ENCODE measurements at places on chromosomes 4 and X.

DNA sequence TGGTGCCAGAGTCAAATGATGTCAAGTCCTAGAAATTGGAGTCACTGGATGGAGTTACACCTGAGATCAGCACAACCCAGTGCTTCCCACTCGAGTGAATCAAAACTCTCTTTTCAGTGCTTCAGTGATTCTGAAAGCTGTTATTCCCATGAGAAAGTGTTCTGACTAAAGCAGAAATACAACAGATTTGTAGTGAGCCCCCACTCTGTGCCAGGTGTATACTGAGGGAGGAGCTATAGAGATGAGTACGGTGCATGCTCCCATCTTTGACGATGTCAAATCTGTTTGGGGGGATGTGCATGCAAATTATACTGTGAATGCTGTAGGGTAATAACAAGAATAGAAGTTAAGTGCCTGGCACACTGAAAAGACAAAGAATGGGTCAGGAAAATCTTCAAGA lies 330.2 kb downstream of the HS3ST1 start:
- DNase-seq: no peak

- no peak for DNase-seq
These were observed 223.6 kb downstream of the RBMX2 start for GRCh38 chrX:130625386-130625785.

DNA sequence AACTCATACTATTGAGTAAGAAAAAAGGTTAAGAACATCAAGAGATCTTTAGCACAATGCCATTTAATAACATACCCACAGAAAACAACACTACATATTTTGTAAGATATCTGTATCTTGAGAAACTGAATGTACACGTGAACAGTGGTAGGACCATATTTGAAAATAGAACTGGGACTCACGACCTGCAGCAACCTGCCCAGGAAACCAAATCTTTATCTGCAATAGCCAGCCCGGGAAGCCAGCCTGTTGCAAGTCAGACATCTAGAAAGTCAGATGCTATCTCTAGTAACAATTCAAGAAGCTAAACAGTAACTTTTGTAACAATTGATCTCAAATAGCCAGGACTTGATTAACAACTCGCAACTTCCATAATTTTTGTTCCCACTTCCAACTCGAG lies 52.6 kb upstream of the SOD3 start:
- DNase-seq: no peak

- no peak for DNase-seq
These were observed 6.3 kb downstream of the ABLIM2 start for GRCh38 chr4:8152090-8152864.

GRCh38 chr4:165944900-165945299 lies 71.9 kb downstream of the TLL1 start:
- DNase-seq: no peak

DNA sequence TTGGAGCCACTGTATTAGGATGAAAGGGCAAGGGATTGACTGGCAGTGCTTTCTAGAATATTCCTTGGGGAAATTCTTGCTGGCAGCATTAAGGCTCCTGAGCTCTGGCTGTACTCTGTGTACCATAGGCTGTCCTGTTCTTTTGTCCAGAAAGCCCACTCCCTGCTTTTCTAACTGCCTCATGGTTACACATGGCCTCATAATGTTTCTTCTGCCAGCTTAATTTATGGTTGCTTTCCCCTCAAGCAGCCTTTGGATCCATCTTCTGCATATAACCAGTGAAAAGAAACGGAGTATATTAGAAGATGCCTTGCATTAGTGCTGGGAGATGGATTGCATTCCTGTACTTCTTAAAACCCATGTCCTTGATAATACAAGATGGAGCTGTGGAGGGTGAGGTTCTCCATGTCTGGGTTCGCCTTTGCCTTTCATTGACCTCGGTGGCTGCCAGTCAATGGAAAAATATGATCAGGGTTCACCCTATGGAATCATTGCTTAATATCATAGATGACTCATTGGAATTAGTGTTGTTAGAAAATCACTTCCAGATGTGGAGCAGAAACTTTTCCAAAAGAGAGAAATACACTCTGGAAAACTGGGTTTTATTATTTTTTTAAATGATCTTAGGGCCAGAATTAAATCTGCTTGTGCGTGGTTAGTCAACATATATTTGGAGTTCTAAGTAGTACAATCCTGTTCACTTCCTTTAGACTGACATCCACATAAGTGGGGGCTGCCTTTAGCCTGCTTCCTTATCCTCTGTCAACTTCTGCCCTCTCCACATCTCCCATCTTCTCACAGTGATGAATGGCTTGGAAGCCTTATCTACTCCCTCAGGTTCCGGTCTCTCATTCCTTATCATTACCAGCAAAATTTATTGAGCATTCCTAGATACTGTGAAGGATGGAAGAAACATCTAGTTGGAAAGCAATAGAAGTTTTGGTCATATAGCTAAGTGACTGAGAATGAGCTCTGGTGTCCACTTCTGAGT lies 24.9 kb downstream of the DOCK11 start:
- no peak for DNase-seq

DNA sequence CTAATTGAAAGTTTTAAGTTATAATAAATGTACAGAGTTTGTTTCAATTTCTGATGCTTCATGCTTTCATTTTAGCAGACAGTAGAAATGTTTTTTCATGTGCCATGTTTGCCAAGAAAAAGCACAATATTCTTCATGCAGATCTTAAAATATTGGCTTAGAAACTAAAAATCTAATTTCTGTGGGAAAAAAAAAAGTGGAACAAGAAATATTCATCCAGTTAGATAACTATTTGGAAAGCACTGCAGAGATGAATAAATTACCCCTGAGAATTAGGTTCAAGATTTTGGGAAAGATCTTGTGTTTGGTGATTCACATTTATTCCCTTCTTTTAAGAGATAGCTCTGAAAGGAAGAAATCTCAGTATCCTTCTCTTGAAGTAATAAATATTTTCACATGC lies 912.5 kb downstream of the C4orf33 start:
- no peak for DNase-seq

DNA sequence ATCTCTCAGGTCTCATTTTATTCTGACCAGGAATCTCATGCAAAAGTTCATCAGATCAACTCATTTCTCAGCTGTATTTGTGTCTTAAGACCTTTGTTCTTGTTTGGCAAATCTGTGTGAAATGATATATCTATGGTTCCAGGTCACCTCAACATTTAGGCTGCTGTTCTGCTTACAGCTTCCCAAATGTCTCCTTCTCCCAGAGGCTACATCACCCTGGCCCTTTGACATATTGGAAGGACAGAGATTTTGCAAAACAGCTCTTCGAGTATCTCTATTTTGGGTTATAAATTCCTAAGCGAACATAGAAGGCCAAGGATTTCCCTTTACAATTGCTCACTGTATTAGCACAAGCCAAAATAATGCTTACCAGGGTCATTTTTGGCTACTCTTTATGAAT lies 57.5 kb upstream of the GIMD1 start:
- DNase-seq: no peak

- DNase-seq: no peak
These were observed 52.8 kb downstream of the MED28 start for GRCh38 chr4:17667253-17667652.

DNA sequence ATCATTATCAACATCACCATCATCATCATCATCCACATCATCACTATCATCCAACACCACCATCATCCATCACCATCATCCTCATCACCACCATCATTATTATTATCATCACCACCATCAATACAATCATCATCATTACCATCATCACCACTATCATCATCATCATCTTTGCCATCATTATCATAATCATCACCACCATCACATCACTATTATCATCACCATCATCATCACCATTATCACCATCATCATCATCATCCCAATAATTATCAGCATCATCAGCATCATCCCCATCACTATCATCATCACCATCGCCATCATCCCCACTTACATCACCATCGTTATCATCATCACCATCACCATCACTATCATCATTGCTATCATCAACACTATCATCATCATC lies 1021.9 kb upstream of the PRKX start:
- DNase-seq: no peak

DNA sequence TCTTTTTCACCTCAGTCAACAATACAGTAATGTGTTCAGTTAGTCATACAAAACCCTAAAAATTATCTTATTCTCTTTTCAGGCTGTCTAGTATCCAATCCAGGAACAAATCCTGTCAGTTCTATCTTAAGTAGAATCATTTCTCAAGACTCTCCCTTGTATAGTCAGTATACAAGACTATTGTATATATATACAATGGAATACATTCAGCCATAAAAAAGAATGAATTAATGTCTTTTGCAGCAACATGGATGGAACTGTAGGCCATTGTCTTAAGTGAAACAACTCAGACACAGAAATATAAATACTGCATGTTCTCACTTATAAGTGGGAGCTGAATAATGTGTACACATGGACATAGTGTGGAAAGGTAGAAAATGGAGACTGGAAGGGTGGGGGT lies 501.2 kb upstream of the ATOH1 start:
- no peak for DNase-seq

DNA sequence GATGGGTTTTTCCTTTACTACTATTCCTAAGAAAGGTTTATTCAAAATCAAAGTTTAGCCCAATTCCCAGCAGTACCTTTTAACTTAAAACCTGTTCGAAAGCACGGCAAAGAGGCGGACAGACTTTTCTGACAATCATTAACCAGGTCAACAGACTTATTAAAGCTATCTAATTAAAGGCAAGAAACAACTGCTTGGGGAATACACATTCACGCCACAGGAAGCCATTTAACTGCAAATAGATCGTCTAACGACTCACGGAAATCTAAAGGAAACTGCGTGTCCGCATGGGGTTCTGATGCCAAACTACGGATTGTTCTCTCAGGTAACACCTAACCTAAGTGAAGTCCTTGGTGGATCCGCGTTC lies 663 bp upstream of the USP53 start:
- no peak for DNase-seq

- no peak for DNase-seq
These were observed 18.3 kb downstream of the RTL5 start for GRCh38 chrX:72113461-72113860.

DNA sequence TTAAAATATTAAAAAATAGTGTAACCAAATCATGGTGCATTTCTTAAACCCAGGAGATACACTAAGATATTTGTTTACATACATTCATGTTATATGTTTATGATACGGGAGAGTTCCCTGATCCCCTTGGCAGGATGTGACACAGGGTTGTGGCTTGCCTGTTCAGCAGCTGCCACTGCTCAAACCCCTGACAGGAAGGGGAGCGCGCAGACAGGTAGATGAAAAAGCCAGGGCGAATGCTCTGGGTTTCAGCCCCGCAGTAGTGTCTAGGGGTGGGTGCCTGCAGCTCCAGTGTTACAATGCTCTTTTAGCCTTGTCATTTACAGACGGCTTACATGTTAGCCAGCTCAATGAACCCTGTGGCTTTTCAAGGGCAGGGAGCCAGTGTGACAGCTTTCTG lies 1343.8 kb upstream of the IGFBP7 start:
- DNase-seq: no peak

- DNase-seq: peak; percentile 16
These were observed 111.9 kb upstream of the TMEM164 start for GRCh38 chrX:109890910-109891502.

- no peak for DNase-seq
These were observed 88.6 kb upstream of the MAML3 start for GRCh38 chr4:140242357-140243277.

DNA sequence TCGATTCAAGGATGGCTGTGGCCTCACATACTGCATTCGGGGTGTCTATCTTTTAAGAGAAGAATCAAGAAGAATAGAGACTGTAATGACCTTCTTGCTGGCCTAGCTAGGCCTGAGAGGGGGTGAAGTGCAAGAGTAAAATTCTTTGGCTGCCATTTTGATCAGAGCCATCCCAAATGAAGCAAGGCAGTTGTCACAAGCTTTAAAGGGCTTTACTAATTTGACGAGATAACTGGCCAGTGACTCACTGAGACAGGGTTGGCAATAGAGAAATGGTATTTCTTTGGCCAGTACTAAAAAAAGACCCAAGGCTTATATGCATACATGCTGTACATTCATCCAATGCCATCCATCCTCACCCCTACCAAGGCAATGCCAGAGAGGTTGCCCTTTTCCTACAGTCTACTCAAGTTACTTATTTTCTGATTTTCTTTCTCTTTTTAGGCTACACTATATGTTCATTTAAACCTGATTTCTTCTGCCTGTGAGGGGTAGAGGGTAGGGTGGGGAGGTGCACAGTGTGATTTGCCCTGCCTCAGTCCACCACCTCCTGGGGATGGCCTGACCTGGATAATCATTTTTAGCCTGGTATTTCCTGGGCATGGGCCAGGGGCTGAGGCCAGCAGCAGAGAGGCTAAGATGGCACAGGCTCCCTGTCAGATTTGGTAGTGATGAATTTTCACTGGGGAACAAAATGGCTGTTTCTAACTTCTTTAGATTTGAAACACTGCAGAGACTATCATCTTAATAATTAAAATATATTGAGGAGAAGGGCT lies 32.2 kb downstream of the ATG4A start:
- no peak for DNase-seq

GRCh38 chr4:69787879-69788278 lies 27.5 kb upstream of the SULT1B1 start:
- no peak for DNase-seq

- DNase-seq: no peak
These were observed 123.9 kb downstream of the UCHL1 start for GRCh38 chr4:41380511-41381157.

DNA sequence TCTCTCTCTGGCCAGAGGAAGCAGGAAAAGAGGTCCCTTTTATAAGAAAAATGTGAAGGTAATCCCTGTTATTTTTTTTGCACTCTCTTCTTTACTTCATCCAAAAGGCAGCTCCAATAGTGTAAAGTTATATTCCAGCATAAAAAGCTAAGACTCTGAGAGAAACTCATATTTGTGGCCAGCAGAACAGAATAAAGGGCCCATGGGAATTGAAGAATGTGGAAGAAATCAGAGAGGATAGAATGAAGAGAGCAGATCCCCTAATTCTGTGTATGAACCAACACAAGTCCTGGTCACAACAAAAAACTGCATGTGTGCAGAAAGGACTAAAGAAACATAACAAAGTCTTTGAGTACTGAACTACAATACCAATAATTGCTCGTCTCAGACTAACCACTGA lies 22.3 kb downstream of the RPS6KA6 start:
- no peak for DNase-seq

GRCh38 chr4:176883108-176883550 lies 90.4 kb upstream of the VEGFC start:
- no peak for DNase-seq

DNA sequence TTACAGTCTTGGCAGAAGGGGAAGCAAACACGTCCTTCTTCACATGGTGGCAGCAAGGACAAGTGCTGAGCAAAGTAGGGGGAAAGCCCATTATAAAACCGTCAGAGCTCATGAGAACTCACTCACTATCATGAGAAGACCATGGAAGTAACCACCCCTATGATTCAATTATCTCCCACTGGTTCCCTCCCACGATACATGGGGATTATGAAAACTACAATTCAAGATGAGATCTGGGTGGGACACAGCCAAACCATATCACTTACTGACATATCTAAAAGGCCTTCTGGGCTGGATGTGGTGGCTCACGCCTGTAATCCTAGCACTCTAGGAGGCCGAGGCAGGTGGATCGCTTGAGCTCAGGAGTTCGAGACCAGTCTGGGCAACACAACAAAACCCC lies 117.1 kb upstream of the USP9X start:
- DNase-seq: no peak

- peak; percentile 3 for DNase-seq
These were observed 71.5 kb downstream of the SLC16A2 start for GRCh38 chrX:74492720-74493201.

Measured in activated T-helper 1 cell treated with Interleukin-2 at 50 U/mL for 16 hours (primary cell).